Esophagus mucosa (tissue), 1 donor: ENCODE measurements at places on chromosomes 7 and 10. TPM values are rescaled to one million over a fixed set of nuclear protein-coding genes. Genes with fewer than 3 reads are reported as not detected.
A peak's percentile ranks its signal among the peaks of the same experiment; 100 is the strongest.

Gene CTBP2
- 46.7 TPM for total RNA-seq

Gene TAS2R41
- total RNA-seq, result not detected

Gene C10orf105
- total RNA-seq, result not detected

Gene JCAD
- 2.3 TPM for total RNA-seq

Gene TAS2R3
- total RNA-seq, result 0.96 TPM

GRCh38 chr10:125169279-125169678 is 8.9 kb upstream of the CTBP2 start:
- no peak for ATAC-seq

DNA sequence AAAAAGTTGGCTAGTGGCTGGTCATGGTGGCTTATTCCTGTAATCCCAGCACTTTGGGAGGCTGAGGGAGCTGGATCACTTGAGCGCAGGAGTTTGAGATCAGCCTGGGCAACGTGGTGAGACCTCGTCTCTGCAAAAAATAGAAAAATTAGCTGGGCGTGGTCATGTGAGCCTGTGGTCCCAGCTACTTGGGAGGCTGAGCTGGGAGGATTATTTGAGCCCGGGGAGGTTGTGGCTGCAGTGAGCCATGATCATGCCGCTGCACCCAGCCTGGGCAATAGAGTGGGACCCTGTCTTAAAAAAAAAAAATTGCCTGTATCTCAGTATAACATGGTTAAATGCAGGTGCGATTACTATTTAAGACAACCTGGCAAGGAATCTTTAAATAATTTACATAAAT is 61.0 kb downstream of the ADD3 start:
- no peak for ATAC-seq

GRCh38 chr7:137642031-137642430 is 204.7 kb downstream of the DGKI start:
- no peak for ATAC-seq

DNA sequence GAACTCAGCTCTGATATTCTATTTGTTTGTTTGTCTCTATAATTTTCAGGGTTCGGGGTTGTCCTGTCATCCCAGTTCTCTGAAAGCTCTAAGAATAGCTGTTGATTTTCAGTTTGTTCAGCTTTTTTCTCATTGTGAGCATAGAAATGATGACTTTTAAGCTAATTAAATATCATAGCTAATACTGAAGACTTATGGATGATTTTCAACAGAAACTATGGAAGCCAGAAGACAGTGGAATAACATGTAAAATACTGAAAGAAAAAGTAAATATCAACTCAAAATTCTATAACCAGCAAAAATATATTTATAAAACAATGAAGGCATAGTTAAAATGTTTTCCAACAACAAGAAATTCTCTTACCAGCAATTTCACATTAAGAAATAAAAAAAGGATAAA is 96.4 kb upstream of the ETV1 start:
- no peak for ATAC-seq

GRCh38 chr7:81956520-81956919 is 186.7 kb upstream of the HGF start:
- ATAC-seq, result no peak

DNA sequence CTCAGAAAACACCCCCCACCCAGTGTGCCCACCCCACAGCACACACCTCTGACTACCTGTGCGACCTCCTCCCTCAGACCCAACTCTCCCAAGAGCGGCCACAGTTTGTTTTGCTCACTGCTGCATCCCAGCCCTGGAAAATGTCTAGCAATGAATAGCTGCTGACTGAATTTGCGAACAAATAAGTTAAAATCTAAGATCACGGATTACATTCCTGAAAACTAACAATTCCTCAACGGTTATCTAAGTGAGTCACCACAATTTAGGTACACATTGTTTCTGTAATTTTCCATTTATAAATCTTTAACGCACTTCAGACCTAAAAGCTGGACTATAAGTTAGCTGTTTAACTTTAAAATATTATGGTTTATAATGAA is 235.2 kb downstream of the ZMYND11 start:
- ATAC-seq, result no peak

DNA sequence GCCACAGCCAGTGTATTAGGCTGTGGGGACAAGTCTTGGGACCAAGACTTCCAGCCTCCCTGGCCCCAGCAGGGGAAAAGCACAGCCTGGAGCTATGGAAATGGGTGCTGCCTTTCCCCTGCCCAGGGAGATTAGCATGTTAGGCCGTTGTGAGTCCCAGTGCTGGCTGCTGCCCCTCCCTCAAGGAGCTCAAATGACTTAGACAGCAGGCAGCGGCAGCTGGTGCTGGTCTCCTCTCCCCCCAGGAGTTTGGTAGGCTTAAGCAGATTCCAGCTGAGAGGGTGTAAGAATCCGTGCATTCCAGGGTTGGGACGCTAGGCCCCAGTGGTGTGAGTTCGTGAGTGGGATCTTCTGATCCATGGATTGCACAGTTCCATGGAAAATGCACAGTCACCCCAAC is 301.5 kb upstream of the PHF14 start:
- ATAC-seq, result no peak

- ATAC-seq, result no peak
Observed at GRCh38 chr10:67669978-67670377, 26.0 kb downstream of the CTNNA3 start.

GRCh38 chr10:127989481-127990012 is 82.6 kb downstream of the PTPRE start:
- ATAC-seq, result no peak

DNA sequence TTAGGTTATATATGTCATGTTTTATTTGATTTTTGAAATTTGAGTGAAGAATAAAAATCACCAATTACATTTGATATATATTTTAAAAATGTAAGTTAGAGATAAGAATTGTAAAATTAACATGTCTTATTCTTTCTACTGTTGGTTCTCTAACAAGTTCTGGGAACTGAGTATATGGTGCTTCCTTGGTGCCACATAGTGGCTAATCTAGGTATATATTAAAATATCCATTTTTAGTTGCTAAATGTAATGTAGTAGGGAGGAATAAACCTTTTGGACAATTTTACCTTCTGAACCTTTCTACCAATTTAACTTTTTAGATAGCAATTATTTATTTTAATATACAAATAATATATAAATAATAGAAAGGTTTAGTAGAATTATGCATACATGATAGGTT is 17.5 kb downstream of the CFAP69 start:
- ATAC-seq, result peak; percentile 59

DNA sequence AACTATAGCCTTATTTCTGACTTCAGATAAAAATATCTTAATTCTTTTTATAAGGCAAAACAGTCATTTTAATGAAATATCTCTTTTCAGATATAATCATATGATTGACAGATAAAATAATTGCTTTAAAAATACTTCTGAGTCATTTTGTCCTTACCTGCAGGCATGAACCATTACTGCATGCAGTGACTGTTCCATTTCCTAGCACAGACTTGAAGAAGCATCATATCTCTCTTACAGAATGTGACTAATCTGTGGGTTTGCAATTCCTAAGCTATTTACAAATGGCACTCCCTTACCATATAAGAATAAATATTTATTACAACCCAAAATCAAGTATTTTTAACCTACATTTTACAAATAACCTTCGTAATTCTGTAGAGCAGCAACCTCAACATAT is 120.7 kb downstream of the SRPK2 start:
- peak; percentile 96 for ATAC-seq

GRCh38 chr7:42832667-42833066 is 79.2 kb downstream of the C7orf25 start:
- ATAC-seq, result no peak

DNA sequence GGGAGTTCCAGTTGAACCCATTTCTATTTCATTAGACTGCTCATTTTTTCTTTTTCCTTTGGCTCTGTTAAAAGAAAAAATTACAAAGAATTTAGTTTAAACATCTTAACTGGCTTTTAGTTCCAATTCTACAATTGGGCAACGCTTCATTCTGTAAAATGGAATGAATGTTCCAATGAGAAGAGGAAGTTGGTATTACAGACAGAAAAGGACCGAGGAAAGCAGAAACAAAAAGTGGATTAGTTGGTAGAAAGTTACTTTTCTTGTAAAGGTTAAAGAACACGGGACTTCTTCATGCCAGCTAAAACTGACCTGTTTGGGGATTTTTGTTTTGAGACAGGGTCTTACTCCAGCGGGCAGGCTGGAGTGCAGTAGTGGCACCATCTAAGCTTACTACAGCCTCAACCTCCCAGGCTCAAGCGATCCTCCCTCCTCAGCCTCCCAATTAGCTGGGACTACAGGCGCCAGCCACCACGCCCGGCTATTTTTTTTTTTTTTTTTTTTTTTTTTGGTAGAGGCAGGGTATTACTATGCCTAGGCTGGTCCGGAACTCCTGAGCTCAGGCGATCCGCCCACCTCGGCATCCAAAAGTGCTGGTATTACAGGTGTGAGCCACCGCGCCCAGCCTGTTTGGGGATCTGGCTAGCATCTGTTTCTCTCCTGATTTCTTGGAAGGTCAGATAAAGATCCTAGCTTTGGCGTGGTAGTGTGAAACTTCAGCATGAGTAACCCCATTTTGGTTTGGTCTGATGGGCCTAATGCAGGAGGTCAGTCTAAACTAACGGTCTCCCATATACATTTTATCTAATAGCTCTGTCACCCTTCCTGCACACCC is 1.3 kb upstream of the VDAC2 start:
- peak; percentile 8 for ATAC-seq

- ATAC-seq, result no peak
Observed at GRCh38 chr7:159007364-159007995, 137.2 kb downstream of the VIPR2 start.
